ENCODE measurements at places on chromosomes 12 and 14.

- DNase-seq, result no peak
These were observed 474.8 kb downstream of the TMTC2 start for GRCh38 chr12:83161456-83161855.

- no peak for DNase-seq
These were observed 16.6 kb upstream of the SLC38A2 start for GRCh38 chr12:46389031-46389616.

DNA sequence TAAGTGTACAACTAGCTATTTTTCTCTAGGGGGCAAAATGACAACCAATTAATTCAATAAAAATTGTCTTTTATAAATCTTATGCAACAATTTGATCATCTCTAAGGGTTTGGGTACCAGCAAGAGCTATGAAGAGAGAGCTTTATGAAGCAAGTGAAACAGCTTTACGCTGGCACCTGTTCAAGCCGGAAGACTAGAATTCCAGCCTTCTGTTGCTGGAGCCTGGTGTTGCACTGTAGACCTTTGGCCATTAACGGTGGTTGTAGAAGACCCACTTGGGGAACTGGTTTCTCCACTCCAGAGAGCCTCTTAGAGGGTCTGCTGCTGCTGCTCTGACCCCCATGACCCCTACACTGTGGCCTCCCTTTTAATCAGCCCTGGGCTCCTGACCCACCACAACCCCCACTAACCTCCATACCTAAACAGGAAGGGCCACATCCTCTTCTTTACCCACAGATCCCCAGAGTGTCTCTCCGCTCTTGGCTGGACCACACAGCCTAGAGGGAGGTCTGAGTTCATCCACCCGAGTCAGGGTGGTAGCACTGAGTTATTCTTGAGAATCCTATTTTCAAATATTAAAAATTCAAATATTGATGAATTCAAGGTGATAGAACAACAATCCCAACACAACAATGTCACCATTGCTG, 54.6 kb upstream of the STON2 start:
- DNase-seq, result no peak

DNA sequence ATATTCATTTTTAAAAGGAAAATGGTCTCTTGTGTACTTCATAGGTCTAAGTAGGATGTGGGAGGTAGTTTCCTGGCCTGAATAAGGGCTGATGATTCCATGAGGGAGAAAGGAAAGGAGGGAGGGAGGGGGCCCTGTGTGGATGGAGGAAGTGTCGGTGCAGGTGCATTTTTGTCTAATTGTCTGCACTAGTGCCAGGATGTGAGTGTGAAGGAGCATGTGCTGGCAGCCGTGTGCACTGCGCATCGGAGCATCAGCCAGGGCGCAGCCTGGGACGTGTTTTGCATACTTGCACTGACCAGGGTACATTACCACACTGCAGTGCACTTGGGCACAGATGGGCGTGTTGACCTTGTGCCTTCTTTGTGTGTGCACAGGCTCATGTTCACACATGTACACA, 29.2 kb downstream of the SMUG1 start:
- no peak for DNase-seq

- DNase-seq, result no peak
These were observed 11.6 kb downstream of the PLEKHG3 start for GRCh38 chr14:64715628-64716412.

Measured in activated CD4-positive, CD25-positive, alpha-beta regulatory T cell treated with anti-CD3 and anti-CD28 coated beads, Interleukin-2, amount 50 U/mL, for 72 hours (primary cell).